ENCODE measurements at places on chromosomes 3 and 15. TPM values are rescaled to one million over a fixed set of nuclear protein-coding genes. Genes with fewer than 3 reads are reported as not detected.

The VGLL3 gene
- 19.3 TPM for total RNA-seq

The DPPA2 gene
- not detected for total RNA-seq

The KIF23 gene
- total RNA-seq: 40.1 TPM

The SLC28A1 gene
- total RNA-seq: not detected

The CPNE9 gene
- not detected for total RNA-seq
